Thoracic aorta (tissue), 2 donors: ENCODE measurements at places on chromosomes 2 and 18.
A peak's percentile ranks its signal among the peaks of the same experiment; 100 is the strongest.

DNA sequence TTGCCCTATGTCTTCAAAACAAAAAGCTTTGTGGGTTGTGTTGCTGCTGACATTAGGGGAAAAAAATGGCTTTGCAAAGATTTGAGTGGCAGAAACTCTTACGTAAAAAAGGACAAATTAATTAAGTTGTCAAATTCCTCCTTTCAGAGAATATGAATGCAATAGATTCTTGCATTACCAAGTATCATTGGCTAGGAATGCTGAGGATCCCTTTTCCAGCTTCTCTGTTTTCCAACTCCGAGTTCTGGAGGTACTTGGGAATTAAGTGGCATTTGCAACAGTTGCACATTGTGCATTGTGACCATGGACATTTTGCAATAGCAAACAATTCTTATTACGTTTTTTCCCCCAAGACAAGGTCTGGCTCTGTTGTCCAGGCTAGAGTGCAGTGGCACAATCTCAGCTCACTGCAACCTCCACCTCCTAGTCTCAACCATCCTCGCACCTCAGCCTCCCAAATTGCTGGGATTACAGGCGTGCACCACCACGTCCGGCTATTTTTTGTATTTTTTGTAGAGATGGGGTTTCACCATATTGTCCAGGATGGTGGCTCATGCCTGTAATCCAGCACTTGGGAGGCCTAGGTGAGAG, 29.9 kb upstream of the PPP1CB start:
- no peak overlapping the region for H3K4me3 ChIP-seq
- no peaks in the 10 kb centered on the region for H3K27me3 ChIP-seq
- H3K36me3 ChIP-seq = peaks cover 3% of the 10 kb centered on the region
- H3K27ac ChIP-seq = no peak overlapping the region
- peaks cover 59% of the 10 kb centered on the region for H3K4me1 ChIP-seq

- H3K36me3 ChIP-seq = peaks cover 14% of the 10 kb centered on the region
- H3K27me3 ChIP-seq = no peaks in the 10 kb centered on the region
- DNase-seq = no peak
- peak overlapping the region; percentile 31 for H3K27ac ChIP-seq
Observed at GRCh38 chr2:280650-281110, 7.2 kb downstream of the ALKAL2 start.

- no peak overlapping the region for H3K4me3 ChIP-seq
- peak; percentile 13 for DNase-seq
- H3K4me1 ChIP-seq = peaks cover 2% of the 10 kb centered on the region
- H3K36me3 ChIP-seq = no peaks in the 10 kb centered on the region
- no peaks in the 10 kb centered on the region for H3K27me3 ChIP-seq
Observed at GRCh38 chr2:119240311-119241204, 16.9 kb downstream of the STEAP3 start.

DNA sequence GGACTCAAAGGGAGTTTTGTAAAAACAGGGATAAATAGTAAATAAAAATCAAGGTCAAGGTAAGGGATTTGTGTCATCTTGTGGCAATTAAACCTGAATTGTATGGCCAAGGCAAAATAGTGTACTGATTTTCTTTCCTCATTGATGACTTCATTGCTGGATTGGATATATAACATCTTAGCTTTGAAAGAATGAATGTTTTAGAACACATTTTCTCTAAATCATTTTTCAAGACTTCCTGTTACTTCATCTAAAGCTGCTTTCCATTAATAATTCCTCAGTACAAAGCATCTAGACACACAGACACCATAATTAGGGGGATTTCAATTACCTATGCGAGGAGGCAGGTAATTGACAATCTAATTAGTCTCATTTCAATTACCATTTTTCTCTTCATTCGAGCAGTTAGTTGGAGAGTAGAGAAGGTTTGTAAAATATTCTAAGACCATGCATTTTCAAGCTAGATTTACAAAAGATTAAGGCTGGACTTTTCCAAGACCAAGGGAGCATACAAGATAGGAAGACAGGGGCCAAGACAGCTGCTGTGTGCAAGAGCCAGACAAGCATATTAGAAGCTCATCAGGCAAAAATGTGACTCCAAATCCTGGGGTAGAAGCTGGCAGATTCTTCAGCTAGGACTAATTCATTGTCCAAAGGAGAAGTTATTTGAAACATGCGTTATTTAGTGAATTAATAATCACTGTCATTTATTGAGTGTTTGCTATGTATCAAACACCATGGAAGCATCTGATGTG, 253.6 kb downstream of the EPHA4 start:
- H3K4me3 ChIP-seq = no peak overlapping the region
- DNase-seq = no peak
- no peak overlapping the region for H3K27ac ChIP-seq
- H3K27me3 ChIP-seq = no peaks in the 10 kb centered on the region

DNA sequence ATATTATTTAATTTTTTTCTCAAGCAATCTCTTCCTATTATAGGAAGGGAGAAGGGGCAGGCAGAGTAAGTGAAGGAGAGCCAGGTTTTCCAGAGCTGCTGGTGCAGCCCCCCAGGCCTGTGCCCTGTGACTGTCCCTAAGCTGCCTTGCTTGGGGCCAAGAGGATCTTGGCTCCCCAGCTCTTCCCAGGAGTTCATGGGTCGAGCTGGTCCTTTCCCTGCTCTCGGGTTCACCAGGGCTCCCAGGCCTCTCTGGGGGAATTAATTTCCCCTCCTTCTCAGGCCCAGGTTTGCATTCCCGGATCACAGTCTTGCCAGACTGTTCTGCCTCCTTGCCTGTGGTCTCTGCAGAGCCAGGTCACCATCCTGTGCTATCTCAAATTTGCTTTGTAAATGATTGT, 12.7 kb upstream of the TMEM131 start:
- H3K4me1 ChIP-seq = no peaks in the 10 kb centered on the region
- H3K4me3 ChIP-seq = no peak overlapping the region
- no peaks in the 10 kb centered on the region for H3K27me3 ChIP-seq
- H3K36me3 ChIP-seq = no peaks in the 10 kb centered on the region
- DNase-seq = no peak

DNA sequence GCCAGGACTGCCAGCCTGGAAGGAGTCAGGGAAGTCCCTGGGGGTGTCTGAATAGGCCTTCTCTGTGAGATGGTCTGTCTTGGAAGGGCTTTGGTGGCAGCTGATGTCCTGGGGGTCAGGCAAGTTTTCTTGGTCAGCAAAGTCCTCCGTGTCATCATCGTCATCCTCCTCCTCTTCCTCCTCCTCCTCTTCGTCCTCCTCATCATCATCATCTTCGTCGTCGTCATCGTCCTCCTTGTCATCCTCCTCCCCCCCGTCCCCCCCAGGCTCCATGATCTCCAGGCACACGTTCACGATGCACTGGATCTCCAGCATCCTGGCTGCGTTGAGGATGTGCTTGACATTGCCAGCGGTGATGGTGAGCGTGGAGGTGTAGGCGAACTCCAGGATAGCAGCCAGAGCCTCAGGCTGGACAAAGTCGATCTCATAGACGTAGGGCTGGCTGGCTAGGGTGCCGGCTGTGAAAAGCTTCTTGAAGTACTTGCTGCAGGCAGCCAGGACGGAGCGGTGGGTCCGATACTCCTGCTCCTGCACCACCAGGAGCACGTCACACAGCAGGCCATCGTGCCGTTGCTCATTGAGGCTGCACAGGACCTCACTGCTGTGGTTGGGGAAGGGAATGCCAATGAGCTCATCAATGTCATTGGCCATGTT, 110.1 kb upstream of the SMAD2 start:
- H3K4me3 ChIP-seq = no peak overlapping the region
- no peak overlapping the region for H3K27ac ChIP-seq
- no peaks in the 10 kb centered on the region for H3K27me3 ChIP-seq
- peaks cover 3% of the 10 kb centered on the region for H3K36me3 ChIP-seq
- H3K4me1 ChIP-seq = no peaks in the 10 kb centered on the region

- H3K4me1 ChIP-seq = no peaks in the 10 kb centered on the region
- no peak for DNase-seq
- no peaks in the 10 kb centered on the region for H3K27me3 ChIP-seq
- no peak overlapping the region for H3K4me3 ChIP-seq
- H3K36me3 ChIP-seq = peaks cover 17% of the 10 kb centered on the region
Observed at GRCh38 chr2:233556881-233557736, 9.5 kb downstream of the USP40 start.

GRCh38 chr18:29188760-29189159, 1011.8 kb upstream of the CDH2 start:
- H3K4me1 ChIP-seq = no peaks in the 10 kb centered on the region
- no peak overlapping the region for H3K4me3 ChIP-seq
- no peak overlapping the region for H3K27ac ChIP-seq
- H3K27me3 ChIP-seq = no peaks in the 10 kb centered on the region
- DNase-seq = no peak

GRCh38 chr18:62897153-62897552, 181.8 kb downstream of the PHLPP1 start:
- no peak overlapping the region for H3K27ac ChIP-seq
- H3K4me1 ChIP-seq = no peaks in the 10 kb centered on the region
- DNase-seq = no peak
- no peaks in the 10 kb centered on the region for H3K27me3 ChIP-seq
- no peak overlapping the region for H3K4me3 ChIP-seq
- H3K36me3 ChIP-seq = no peaks in the 10 kb centered on the region

DNA sequence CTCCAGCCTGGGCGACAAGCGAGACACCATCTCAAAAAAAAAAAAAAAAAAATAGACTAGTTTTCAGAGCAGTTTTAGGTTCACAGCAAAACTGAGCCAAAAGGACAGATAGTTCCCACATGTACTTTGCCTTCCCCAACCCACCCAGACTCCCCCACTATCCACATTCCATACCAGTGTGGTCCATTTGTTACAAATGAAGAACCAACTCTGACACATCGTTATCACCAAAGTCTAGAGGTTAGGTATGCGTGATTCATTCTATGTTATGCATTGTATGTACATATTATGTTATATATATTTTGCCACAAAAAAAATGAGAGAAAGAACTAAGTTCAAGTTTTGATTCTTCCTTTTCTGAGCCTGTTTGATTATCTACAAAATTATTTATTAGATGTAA, 3.5 kb downstream of the DUSP11 start:
- H3K27me3 ChIP-seq = no peaks in the 10 kb centered on the region
- no peak overlapping the region for H3K4me3 ChIP-seq
- no peak for DNase-seq
- no peak overlapping the region for H3K27ac ChIP-seq

DNA sequence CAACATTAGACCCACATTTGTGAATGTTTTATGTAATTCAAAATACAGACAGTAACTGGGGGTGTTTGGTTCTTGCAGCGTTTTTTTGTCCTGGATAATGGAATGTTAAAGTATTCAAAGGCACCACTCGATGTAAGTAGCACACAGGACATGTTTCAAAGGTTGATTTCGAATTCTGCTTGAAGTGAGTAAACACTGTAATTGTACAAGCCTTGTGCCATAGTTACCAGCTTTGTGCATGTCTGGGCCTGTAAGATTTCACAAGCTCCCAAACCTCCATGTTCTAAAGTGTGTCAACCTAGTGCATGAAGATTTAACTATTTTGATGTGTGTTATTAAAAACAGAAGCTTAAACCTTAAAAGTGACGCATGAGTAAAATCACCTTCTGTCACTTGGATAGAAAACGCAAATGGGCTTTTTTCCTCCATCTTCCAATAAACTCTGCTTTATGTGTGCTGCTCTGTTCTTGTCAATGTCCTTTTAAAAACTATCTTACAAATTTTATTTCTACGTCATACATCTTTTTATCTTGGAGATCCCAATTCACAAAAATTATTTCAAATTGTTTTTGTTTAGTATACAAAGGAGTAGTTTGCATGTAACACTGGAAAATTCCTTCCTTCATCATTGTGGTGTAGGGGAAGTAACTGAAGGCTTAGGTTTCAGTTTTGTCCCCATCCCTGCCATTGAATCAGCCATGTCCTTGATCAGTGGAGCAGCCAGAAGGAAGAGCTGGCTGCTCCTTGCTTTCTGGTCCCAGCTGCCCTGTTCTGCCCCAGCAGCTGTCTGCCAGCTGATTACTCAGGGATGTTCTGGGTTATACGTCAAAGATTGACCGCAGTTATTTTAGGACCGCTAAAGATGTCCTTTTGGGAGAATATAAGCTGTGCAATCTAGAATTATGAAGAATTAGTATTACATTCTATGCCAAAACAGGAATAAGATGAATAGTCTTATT, 119.2 kb downstream of the PRKRA start:
- no peaks in the 10 kb centered on the region for H3K36me3 ChIP-seq
- H3K4me3 ChIP-seq = no peak overlapping the region
- no peaks in the 10 kb centered on the region for H3K27me3 ChIP-seq
- no peaks in the 10 kb centered on the region for H3K4me1 ChIP-seq
- no peak for DNase-seq

DNA sequence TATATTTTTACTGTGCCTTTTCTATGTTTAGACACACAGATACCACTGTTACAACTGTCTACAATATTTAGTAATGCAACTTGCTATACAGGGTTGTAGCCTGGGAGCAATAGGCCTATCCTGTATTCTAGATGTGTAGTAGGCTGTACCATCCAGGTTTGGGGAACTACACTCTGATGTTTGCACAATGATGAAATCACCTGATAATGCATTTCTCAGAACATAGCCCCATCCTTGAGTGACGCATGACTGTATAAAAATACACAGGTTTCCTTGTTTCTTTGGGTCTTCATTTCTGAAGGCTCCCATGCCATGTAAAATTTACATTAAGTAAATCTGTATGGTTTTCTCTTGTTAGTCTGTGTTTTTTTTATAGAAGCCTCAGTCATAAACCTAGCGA, 270.9 kb upstream of the SKOR2 start:
- H3K4me1 ChIP-seq = no peaks in the 10 kb centered on the region
- H3K27ac ChIP-seq = no peak overlapping the region
- H3K4me3 ChIP-seq = no peak overlapping the region
- H3K27me3 ChIP-seq = no peaks in the 10 kb centered on the region

DNA sequence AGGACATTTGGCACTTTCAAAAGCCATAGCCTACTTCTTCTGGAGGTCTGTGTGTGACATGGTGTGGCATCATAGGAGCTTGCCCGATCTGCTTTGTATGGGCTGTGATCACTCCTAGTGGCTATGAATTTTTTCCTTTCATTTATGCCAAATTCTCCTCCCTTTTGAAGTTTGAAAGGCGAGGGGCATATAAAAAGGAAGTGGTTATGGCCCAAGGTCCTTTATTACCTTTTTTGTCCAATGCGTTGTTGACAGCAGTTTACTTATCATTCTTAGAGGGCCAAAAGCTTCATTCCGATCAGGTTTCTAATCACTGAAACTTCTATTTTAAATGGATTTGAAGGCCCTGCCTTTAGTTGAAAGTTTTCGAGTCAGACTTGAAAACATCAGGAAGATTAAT, 224.3 kb upstream of the FOSL2 start:
- no peak for DNase-seq
- H3K4me1 ChIP-seq = no peaks in the 10 kb centered on the region
- H3K27ac ChIP-seq = no peak overlapping the region
- H3K4me3 ChIP-seq = no peak overlapping the region
- no peaks in the 10 kb centered on the region for H3K36me3 ChIP-seq
- no peaks in the 10 kb centered on the region for H3K27me3 ChIP-seq

DNA sequence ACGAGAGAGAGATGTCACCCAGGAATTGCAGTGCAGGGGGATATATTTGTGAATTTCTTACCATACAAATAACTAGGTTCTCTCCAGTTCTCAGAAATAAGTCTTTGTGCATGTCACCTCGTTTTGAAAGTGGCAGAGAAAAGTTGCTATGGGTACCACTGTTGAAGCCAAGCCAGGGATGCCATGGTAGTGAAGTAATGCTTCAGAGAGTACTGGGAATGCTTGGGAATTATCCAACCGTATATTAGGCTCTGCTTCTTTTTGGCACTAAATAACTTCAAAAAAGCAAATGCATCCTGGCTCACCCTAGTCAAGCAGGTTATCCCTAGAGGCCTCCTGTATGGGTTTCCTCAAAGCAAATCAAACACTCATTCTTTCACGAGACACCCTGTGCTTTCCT, 50.7 kb upstream of the DDX18 start:
- no peak for DNase-seq
- no peak overlapping the region for H3K4me3 ChIP-seq
- no peaks in the 10 kb centered on the region for H3K36me3 ChIP-seq
- H3K27me3 ChIP-seq = no peaks in the 10 kb centered on the region
- H3K4me1 ChIP-seq = peaks cover 4% of the 10 kb centered on the region
